Stimulated activated CD8-positive, alpha-beta memory T cell treated with anti-CD3 and anti-CD28 coated beads, Interleukin-4, amount 100 ng/mL, for 1 hour (primary cell): ENCODE measurements at places on chromosomes 3 and 15.

- DNase-seq: no peak
These were observed 47.8 kb downstream of the GPD1L start for GRCh38 chr3:32154205-32154579.

- no peak for DNase-seq
These were observed 74.9 kb upstream of the NDN start for GRCh38 chr15:23762026-23762425.

DNA sequence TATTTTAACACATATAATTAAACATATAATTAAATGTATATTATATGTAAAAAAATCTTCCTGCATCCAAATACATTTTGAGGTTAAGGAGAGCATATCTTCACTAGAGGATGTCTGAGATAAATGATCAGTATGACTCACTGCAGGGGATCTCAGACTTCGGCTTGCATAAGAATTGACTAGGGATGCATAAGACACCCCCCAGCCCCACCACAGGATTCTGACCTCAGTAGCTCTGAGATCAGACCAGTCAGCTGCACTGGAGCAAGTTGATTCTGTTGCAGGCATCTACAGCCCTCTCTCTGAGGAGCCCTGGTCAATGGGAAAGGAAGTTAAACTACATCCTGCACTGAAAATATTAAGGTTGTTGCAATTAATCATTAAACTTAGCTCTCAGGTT is 29.0 kb upstream of the TBC1D21 start:
- DNase-seq: no peak

- DNase-seq: no peak
These were observed 53.0 kb upstream of the DAZL start for GRCh38 chr3:16658004-16658924.

GRCh38 chr15:52765785-52766184 is 24.4 kb downstream of the ONECUT1 start:
- no peak for DNase-seq

- no peak for DNase-seq
These were observed 1.4 kb upstream of the NDUFAF3 start for GRCh38 chr3:49020330-49021212.

DNA sequence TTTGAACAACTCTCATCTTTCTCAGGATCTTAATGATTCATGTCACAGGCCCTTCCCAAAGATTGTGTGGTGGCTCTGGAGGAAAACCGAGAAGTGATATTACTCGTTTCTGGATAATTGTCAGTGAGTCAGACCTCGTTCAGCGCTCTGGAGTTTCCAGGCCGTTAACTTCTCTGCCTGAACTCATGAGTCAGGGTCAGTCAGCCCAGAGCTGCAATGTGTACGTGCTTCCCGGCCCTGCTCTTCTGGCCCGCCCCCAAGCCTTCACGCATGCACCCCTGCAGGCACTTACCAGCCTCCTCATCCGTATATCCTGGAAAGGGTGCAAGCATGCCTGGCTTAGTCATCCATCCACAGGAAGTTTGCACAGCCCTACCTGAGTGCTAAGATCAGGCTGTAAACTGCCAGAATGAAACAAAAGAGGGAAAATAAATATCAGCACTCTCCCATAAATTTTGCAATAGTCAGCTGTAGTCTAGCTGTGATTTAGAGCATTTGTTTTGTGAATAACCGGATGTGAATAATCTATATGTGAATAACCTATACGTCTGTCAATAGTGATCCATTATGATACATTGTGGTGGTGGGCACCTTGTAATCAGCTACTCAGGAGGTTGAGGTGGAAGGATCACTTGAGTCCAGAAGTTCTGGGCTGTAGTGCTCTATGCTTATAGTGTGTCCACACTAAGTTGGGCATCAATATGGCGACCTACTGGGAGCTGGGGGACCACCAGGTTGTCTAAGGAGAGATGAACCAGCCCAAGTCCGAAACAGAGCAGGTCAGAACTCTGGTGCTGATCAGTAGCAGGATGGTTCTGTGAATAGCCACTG is 35.3 kb upstream of the SEMA4B start:
- DNase-seq: no peak

DNA sequence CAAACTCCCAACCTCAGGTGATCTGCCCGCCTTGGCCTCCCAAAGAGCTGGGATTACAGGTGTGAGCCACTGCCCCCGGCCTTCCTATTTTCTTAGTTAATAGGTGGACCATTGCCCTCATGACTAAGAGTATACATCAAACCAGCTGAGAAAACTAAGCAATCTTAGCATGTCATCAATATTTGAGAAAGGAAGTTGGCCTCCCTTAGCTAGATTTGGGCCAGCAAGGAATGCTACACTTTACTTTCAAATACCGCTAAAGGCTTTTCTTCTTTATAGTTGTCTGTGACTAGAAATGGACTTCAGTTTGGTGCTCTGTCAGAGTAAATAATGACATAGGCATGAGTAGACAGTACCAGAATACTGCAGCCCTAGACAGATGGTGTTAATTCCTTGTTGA is 199.3 kb downstream of the GAP43 start:
- no peak for DNase-seq

DNA sequence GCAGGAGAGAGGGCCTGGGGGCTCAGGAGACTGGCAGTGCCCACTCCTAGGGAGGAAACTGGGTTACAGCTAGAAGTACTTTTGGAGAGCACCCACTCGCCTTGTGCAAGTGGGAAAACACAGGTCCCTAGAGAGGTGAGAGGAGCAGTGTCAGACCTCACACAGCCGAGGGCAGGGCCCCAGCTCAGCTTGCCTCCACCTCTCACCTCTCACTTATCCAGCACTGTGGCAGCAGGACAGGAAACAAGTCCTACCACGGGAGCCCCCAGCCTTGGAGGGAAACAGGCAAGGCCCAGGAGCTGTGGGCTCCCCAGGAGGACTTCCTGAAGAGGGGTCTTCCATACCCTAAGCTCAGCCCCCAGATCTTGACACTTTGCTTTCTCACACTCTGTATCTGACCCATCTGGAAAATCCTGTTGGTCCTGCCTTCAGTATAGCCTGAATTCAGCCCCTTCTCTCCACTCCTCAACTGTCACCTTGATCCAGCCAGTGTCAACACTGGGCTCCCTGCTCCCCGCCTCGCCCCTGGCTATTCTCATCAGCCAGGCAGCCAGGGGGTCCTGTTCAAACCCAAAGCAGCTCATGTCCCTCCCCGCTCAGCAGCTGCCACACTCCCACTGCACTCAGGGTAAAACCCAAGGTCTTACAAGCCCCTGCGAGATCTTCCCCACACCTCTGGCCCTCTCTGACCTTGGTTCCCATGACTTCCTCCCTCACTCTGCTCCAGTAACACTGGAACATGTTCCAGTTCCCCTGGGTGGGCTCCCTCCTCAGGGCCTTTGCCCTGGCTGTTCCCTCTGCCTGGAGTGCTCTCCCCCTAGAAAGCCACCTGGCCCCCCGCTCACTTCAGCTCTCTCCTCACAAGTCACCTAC is 870 bp upstream of the TMEM40 start:
- no peak for DNase-seq

GRCh38 chr3:154775821-154776548 is 304.1 kb upstream of the MME start:
- DNase-seq: no peak

DNA sequence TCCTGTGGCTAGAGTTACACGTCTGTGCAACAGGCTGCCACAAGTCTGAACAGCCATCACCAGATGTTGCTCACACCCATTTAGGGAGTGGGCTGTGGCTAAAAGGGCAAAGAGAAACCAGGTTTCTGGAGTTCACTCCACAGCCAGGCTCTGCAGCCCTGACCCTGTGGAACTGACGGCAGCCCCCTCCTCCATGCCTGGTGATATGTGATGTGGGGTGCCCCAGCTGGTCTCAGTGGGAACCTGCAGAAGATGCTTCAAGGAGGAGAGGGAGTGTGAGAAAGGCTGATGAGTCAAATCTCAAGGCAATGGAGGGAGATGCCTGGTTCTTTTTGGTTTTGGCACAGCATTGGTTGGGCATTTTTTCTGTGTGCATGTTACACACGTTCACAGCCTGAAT is 130.6 kb downstream of the TPRA1 start:
- no peak for DNase-seq

GRCh38 chr3:112460519-112461195 is 38.6 kb downstream of the BTLA start:
- DNase-seq: no peak
